ENCODE measurements at places on chromosomes 13 and 19.
A peak's percentile ranks its signal among the peaks of the same experiment; 100 is the strongest.

DNA sequence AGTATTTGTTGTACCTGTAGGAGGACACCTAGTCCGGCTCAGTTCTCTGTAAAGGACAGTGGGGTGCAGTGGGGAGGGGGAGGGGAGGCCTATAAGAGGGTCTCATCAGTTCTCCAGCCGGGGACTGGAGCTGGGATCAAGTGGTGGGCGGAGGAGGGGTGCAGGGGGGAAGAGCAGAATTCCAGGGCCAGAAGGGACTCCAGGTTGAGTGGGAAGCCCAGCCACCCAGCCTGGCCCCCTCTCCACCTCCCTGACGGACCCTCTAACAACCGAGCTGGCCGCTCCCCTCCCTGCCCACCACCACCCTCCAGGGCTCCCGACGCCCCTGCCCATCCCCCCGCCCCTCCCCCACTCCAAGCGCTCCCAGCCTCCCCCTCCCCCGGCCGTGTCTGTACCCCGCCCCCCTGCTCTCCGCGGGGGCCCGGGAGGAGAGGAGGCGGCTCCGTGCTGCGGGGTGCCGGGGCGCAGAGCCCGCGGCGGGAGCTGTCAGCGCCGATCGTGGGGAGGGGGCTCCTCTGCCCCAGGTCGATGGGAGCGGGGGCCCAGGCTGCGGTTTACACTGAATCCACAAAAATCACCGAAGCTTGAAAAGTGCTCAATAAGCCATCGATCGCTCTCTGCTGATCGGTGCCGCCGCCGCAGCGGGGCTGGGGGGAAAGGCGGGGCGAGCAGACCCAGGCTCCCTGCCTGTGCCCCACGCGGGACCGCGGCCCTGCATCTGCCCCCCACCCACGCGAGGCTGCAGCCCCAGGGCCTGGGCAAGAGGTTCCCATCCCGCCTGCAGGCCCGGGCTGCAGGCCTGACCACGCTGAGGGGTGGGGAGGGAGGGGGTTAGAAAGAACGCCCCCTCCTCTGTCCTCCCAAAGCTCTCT, 34.6 kb upstream of the ONECUT3 start:
- DNase-seq = no peak

- DNase-seq = peak; percentile 91
Observed at GRCh38 chr13:49936075-49936967, at the start of gene SPRYD7. Gene SPRYD7 (minus strand): TSS chr13:49936340. CDS start chr13:49936235, 105 bp downstream.

DNA sequence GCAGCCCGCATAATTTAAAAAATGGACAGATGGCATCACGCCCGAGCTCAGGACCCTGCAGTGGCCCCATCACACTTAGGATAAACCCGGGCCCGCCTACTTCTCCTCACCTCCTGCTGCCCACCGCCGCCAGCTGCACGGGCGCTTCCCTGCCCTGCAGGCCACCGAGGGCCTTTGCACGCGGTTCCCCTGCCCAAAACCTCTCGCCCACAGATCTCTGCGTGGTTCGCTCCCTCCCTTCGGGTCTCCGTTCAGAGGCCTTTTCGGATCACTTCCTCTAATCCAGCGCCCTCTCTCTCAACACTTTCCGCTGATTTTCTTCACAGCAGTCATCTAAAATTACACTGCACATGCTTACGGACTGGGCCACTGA, 1.8 kb downstream of the SHISA7 start:
- DNase-seq = no peak

GRCh38 chr19:2540646-2541454, 64.9 kb downstream of the GADD45B start:
- DNase-seq = no peak

All from stimulated activated CD4-positive, alpha-beta T cell treated with anti-CD3 and anti-CD28 coated beads, Interleukin-15, amount 100 ng/mL, for 1 hour (primary cell).